Osteocyte (in vitro differentiated cells): ENCODE measurements at places on chromosomes 7 and 10. TPM values are rescaled to one million over a fixed set of nuclear protein-coding genes. Genes with fewer than 3 reads are reported as not detected.

Gene PHYHIPL
- total RNA-seq, result not detected in 2 replicates

DNA sequence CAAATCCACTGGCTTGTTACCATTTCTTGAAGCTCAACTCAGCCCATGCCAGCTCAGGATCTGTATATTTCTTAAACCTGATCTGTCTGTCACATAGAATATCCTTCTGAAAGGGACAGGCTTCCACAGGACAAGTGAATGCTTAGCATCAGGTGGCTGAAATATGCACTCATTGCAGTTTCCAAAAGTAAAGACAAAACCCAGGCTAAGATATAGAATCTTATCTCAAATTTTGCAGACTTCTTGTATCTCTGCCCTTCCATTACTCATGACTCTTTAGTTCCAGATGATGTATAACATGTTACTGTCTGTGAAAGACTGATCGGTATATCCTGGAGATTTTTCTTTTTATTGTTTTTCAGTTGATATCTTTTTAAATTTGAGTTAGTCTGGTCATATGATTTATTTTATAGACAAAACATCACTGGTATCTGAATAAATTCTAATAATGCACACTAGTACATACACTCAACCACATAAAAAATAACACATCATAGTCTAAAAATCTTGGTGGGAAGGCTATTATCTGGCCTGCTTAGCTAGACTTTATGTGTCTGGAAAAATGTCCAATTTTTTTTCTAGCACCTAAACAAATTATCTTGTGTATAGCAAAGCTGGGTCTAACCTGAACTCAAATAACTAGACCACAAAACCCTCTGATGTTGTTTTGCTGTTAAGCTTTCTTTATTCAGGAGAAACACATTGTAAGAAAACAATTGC, 182.6 kb downstream of the ADAM12 start:
- no peak for DNase-seq

Gene IGFBP3
- total RNA-seq, result 294 and 321 TPM in 2 replicates

DNA sequence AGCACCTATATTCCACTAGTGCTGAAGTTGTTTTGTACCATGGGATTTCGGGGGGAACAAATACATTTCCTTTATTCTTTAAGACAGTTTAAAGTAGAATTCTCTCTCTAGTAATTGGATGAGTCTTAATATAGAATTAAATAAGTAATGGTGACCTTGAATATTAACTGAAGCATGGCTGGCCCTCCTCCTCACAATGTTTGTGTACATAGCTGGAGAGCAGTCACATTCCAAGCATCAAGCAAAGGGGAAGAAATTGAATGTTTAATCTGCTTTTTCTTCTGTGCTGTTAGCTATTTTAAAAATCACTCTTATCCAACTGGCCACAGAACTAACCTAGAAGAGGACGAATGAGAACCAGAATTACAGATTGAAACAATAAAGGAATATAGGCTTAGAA, 906.9 kb downstream of the CCSER2 start:
- no peak for DNase-seq

GRCh38 chr10:24912215-24912614, 40.2 kb downstream of the PRTFDC1 start:
- no peak for DNase-seq

DNA sequence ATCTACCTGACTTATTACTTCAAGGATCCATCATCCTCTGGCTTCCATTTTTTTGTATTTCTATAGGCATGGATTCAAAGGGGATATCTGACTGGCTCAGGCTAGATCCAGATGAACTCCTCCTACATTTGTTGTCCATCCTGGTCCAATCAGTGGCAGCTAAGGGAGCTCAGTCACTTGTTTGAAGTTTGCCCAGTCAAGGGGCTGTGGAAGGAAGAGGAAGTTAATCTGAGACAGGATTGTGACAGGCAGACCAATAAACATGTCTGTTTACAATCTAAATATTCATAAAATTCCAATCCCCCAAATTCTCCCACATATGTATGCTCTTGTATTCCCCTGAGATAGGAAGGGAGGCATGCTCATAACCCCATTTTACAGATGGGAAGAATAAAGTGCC, 48.7 kb downstream of the CAV1 start:
- DNase-seq, result no peak

Gene AHCYL2
- 19.0 and 19.9 TPM in 2 replicates for total RNA-seq

Gene TSPAN12
- total RNA-seq, result 13.2 and 14.0 TPM in 2 replicates

- DNase-seq, result no peak
Observed at GRCh38 chr7:88432301-88432700, 125.6 kb upstream of the STEAP4 start.

DNA sequence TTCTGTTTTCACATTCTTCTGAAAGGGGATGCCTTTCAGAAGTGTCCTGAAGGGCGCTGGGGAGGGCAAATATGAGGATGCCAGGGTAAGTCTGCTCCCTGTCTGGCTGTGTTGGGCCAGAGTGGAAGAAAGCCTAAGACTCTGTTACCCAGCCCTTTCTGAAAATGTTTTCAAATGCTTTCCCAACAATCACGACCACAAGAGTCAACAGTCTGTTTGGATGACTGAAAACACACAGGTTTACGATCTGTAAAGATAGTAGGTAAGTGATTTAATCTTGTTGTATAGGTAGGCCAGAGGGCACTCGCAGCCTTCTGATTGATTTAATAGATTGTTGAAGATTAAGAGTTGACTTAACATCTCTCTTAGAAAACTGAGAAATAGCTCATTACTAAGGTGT, 13.2 kb downstream of the SGPL1 start:
- DNase-seq, result no peak

Gene WNT8B
- total RNA-seq, result not detected in 2 replicates

DNA sequence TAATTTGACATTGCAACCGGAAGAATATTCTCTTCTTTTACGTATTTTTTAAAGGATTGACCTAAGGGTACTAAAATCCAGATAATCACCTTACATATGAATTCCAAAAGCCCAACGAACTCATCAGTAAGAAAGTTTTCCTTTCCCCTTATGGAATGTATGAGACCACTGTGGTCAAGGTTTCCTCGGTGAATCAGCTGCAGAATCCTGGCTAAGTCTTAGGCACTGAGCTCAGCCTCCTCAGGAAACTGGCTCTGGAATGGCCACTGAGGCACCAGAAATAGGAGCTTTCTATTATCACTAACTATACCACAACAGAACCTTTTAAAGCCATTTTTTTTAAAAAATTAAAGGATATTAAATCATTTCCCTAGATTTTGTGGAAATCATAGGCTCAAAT, 21.0 kb downstream of the SVIL start:
- peak; percentile 13 for DNase-seq

Gene ZNF22
- total RNA-seq, result 22.9 and 23.4 TPM in 2 replicates

DNA sequence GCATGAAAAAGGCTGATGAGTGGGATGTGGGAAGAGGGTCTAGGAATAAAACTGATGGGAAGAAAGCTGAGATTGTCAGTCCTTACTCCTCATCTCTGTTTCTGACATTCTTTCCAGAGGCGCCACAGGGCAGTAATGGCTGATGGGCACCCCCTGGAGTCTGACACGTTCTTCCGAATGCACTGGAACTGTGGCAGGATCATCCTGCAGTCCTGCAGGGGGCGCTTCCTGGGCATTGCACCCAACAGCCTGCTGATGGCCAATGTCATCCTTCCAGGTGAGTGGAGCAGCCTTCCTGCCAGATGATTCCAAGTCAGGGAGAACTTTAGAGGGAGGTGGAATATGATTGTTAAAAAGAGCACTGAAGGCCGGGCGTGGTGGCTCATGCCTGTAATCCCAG, 4.8 kb downstream of the FSCN3 start:
- DNase-seq, result no peak

GRCh38 chr10:98353170-98353569, 61.8 kb downstream of the PYROXD2 start:
- DNase-seq, result no peak

GRCh38 chr7:108604307-108605077, 34.8 kb downstream of the DNAJB9 start:
- DNase-seq, result no peak

Gene CALHM2
- 1.9 and 2.1 TPM in 2 replicates for total RNA-seq

Gene SRRM3
- total RNA-seq, result 0.46 and 0.71 TPM in 2 replicates

DNA sequence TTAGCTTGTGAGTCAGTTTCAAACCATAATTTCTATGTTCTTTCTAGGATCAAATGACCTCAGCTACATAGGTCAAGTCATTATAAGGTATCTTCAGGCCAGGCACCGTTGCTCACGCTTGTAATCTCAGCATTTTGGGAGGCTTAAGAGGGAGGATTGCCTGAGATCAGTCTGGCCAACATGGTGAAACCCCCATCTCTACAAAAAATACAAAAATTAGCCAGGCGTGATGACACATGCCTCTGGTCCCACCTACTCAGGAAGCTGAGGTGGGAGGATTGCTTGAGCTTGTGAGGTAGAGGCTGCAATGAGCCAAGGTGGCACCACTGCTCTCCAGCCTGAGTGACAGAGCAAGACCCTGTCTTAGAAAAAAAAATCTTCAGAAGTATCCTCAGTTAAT, 362.3 kb downstream of the GATA3 start:
- DNase-seq, result no peak

GRCh38 chr10:110684800-110685446, 40.8 kb downstream of the RBM20 start:
- DNase-seq, result no peak

GRCh38 chr10:102994531-102995295, 76.6 kb downstream of the CNNM2 start:
- DNase-seq, result no peak

GRCh38 chr7:139252451-139252850, 21.4 kb downstream of the UBN2 start:
- DNase-seq, result no peak

GRCh38 chr10:110307805-110308204, 3.1 kb upstream of the SMNDC1 start:
- no peak for DNase-seq
